Activated CD4-positive, alpha-beta T cell treated with anti-CD3 and anti-CD28 coated beads for 36 hours (primary cell): ENCODE measurements at places on chromosomes 11 and 22.

DNA sequence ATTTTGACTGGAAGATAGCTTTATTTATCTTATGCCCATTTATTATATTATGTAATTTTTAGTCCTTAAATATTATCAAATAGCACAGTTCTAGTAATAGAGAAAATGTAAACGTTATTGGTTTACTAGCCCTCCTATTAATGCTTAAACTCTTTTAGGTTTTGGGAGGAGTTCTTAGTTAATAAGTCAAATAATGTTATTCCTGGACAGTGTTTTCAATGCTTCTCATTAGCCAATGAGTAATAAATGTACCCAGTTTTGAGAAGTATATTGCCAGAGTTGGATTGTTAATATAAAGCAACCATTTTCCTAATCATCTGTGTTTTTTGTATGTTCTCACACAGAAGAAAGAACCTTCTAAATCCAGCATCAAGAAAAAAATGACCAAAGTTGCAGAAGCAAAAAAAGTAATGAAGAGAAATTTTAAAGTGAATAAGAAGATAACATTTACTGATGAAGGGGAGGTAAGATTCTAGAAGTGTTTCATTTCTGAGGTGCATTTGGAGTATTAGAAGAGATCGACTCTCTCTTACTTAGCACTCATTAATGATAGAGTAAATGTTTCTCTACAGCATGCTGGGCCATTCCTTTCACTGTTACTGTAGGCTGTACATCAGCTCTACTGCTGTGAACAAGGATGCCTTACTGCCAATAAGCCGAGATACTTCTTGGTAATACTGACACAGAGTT is 173.4 kb downstream of the DDX10 start:
- DNase-seq = no peak

DNA sequence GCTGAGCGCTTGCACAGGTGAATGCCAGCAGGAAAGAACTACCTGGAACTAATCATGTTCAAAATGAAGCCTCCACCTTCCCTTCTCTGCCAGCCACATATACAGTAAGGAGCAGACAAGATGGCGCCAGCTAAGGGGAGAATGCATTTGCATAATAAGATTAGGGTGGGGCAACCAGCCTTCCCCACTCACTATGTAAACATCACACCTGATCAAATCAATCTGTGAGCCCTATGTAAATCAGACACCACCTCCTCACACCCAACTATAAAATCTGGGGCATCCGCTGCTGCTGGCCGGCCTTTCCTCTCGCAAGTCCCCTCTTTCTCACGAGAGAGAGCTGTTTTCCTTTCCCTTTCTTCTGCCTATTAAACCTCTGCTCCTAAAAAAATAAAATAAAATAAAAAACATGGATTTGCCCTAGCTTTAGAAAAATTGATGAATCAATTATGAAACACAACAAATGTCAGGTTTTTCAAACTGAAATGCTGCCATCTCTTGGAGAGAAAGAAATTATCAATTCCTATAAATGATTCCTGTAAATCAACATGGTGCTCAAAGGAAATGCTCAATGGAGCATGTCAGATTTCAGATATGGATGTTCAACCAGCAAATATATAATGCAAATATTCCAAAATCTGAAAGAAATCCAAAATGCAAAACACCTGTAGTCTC is 108.9 kb downstream of the SGSM3 start:
- DNase-seq = no peak

DNA sequence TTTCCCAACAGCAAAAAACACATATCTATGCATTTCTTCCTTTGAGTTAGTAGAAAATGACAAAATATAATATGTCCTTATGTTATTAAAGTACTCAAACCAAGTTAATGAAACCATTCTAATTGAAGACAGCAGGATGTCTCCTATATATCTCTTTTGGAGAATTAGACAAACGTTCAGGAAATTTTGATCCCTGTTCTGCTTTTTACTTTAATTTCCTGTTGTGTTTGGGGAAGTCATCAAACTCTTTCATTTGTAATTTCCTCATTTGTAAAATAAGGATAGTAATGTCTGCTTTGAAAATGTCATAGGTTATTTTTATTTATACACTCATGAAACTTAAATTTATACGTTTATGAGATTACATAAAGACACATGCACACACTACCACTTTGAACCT is 281.8 kb upstream of the ANO5 start:
- DNase-seq = no peak

- no peak for DNase-seq
Measured at GRCh38 chr11:124623861-124624525, 1.3 kb downstream of the TBRG1 start.
